ENCODE measurements at places on chromosomes 16 and 17.

DNA sequence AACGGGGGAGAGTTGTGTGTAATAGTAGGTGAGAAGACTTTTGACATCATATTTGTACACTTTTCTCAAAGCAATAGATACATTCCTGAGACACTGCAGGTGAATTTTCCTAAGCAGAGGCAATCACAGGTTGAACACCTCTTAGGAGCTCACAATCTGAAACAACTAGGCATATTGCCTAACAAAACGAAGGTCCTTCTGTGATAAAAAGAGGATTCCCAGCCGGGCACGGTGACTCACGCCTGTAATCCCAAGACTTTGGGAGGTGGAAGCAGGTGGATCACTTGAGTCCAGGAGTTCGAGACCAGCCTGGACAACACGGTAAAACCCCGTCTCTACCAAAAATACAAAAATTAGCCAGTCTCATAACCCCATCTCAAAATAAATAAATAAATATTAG is 17.4 kb downstream of the NXN start:
- DNase-seq = no peak

GRCh38 chr17:18038149-18038850 is 668 bp downstream of the ATPAF2 start:
- DNase-seq = peak; percentile 16

DNA sequence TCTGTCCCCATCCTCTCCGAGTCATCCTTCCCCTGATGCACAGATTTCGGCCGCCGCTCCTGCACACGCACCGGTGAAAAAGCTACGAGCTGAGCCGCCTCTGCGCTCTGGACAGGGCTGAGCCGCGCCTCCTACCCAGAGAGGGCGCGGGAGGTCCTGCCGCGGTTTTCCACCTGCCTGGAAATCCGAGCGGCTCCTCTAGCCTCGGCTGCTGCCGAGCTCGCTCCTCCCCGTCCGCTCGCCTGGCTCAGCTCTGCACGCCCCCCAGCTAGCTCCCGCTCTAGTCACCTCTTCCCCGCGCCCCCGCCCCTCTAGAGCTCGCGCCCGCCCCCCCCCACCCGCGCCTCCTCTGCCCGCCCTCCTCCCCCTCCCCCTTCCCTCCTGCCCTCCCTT is 198 bp upstream of the SHISA9 start:
- no peak for DNase-seq

DNA sequence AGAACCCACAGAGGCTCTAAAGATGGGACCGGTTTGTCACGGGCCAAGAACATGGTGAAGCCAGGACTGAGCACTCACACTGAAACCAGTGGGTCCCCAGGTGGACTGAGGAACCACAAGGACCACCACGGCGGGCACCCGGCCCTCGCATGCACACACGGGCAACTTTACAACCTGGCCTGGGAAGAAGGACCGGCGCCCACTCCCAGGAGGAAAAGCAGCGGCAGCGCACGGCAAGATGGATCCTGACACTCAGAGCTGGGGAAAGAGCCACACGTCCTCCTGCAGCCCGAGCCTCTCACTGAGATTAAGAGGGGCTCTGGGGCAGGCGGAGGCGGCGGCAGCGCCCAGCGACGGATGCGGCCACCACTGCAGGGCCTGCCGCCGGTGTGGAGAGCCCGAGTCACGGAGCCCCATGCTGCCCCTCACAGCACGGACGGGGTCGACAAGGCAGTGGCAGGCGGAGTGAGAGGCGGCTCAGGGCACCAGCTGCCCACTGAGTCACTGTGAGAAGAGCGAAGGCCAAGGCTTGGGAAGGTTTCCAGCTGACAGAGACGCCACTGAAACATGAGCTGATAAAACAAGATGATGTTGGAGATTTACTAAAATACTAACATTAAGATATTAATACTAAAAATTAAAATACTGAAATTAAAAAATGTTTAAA is 118.3 kb downstream of the ANKRD11 start:
- no peak for DNase-seq

DNA sequence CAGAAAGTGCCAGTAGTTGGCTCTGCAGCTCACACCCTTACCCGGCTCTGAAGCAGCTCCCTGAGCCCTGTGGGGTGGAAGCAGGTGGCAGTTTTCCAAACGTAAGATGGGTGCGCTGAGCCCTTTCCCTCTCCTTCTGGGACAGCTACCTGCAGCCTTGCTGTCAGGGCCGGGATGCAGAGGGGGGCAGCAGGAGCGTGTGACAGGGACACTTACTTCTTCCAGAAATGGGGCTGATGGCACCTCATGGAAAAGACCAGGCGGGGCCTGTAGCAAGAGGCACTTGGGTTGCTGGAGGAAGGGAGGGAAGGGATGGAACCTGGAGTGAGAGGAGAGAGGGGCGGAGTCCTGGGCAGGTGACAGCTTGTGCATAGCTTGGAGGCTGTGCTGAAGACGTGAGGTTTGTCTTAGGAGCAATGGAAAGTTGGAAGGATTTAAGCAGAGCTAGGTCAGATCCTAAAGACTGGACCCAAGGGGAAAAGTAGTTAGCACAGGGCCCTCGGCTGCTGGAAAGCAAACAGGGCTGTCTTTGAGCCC is 216.8 kb upstream of the RPL38 start:
- no peak for DNase-seq

DNA sequence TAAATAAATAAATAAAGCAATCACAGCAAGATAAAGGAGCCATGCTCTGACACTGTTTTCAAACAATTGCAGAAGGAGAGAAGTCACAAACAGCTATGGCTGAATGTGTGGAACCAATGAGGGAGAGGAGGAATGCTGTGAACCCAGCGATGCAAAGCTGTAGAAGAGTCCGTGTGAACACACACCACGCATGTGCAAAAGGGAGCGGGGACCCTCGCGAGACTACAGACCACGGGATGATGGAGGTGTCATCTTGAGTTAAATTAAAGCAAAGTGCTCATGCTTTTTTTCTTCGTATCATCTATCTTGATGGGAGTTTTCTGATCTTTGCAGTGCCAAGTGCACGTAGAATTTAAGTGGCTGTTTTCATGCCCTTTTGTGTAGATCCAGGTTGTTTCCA is 123.8 kb upstream of the CDH5 start:
- no peak for DNase-seq

GRCh38 chr16:29742683-29743275 is 3.0 kb downstream of the C16orf54 start:
- DNase-seq = no peak

DNA sequence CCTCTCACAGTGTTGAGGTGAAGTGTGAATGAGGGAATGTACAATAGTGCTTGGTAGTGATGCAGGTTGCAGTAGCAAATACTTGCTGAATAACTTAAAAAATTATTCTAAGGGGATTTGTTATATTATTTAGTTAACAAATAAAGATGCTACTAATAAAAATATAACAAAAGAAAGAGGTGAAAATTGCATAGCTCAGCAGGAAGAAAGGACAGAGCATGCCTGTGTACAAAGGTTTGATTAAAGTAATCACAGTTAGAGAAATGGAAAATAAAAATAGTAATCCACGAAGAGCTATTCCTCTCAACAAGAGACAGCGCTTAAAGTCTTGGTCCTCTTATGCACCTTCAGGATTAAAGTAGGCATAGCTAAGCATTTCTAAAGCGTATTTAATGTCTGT is 11.0 kb downstream of the GOT2 start:
- DNase-seq = no peak

GRCh38 chr16:75289189-75289588 is 37.8 kb upstream of the BCAR1 start:
- no peak for DNase-seq

DNA sequence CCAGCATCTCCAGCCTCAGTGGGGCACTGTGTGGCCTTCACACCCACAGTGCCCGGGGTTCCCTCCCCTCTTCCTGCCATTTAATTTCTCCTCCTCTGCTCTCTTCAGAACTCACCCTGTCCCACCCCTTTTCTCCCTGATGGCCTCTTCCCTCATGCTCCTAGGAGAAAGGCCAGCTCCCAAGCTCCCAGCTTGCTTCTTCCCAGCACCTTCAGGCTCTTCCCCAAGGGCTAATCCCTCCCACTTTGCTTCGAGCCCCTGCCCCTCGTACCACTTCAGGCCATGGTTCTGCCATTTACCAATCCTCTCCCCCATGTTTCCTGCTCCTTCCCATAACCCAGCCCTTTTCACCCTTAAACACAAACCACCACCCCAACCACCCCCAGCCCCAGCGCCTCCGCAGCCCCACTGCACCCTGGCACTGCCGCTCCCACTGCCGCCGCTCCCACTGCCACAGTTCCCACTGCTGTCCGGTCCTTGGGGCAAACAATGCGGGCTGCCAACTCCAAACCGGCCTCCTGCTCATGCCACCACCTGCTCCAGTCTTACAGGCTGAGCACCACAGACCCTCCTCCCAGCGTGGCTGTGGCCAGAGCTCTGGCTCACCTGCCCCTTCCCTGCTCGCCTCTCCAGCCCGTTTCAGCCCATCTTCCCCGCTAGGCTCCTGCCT is 28.6 kb downstream of the ADAM11 start:
- no peak for DNase-seq

DNA sequence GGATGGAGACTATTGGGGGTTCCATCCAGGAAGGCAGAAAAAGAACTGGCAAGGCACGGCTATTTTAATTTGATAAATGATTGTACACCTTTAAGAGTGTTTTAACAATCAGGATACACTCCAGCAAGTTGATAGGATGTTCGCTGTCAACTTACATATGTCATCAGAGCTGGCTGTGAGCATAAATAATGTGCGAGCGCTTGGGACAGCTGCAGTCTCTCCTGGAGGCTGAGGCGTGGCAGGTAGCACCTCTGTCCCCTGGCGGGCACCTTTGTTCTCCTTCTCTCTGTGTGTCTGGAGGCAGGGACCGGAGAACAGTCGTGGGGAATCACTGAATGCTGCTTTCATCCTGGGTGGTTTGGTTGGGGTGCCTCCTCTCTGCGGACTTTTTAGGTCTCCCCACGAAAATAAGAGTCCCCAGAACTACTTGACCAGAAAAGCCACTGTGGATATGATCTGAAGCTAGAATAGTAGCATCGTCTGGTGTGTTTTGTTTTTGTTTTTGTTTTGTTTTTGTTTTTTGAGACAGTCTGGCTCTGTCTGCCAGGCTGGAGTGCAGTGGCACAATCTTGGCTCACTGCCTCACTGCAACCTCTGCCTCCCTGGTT is 9.4 kb downstream of the BAHCC1 start:
- DNase-seq = no peak

GRCh38 chr17:42814633-42815399 is 9.3 kb downstream of the BECN1 start:
- no peak for DNase-seq

DNA sequence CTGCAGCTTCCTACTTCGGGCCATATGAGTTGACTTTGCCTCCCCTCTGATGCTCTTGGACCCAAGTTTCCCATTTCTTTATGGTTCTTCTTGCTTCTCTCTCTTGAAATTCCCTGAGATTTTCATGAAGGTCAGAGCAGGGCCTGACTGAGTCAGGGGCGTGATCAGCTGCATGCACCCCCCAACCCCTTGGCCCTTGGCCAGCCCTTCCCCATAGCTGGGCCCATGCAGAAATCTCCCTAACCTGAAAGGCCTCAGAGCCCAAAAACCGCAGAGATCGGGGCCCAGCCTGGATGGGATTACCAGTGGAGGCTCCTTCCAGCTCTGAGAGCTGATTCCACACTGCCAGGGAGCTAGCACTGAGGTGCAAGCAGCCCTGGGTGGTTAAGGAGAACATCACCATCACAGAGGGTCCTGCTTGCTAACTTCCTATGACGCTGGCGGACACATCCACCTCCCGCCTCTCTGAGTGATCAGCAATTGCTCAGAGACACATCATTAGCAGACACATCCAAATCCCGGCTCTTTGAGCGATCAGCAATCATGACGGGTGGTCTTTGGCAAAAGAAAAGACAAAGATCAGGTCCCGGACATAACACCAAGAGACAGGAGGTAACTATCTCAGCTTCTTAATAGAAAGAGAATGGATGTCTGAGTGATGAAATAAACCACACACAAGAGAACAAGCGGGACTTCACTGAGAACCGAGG is 161.5 kb downstream of the C16orf78 start:
- DNase-seq = no peak

DNA sequence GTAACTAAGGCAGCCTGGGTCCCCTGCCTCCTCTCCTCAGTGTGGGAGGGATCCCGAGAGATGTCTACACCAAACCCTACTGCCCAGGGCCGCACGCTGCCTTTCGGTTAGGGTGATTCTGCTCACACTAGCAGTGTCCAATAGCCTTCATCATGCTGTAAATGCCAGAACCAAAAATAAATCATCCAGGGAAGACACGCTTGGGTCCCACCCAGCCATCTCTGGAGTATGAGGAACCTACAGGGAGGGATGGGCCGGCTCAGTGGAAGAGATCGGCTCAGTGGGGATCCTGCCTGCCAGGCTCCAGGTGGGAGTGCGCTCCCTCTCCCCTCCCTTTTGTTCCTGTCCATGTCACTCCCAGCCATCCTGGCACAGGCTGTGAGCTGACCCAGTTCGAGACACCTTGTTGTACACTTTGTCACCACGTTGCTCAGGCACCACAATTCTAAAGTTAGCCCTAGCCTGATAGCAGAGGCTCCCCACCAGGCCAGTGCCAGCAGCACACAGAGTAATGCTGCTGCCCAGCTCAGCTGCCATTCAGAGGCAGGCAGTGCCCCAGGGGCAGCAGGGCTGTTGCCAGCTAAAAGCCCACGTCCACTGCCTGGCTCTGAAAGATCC is 24.5 kb downstream of the PEMT start:
- no peak for DNase-seq

- no peak for DNase-seq
Observed at GRCh38 chr17:9760266-9760665, 31.1 kb downstream of the DHRS7C start.

GRCh38 chr17:20121359-20122253 is 112.4 kb downstream of the SPECC1 start:
- peak; percentile 58 for DNase-seq

DNA sequence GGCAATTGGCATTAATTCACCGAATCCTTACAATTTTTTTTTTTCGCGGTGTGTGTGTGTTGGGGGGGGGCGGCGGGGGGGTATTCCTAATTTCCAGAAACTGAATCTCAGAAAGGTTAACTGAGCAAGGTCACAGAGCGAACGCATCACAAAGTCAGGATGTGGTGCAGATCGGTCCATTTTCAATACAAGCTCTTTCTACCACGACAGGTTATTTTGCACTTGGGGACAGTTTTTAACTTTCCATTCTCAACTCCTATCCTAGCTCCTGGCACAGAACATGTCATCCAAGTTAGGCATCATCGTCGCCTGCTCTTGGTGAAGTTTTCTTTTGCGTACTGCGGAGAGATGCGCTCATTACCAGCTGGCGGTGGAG is 15.4 kb upstream of the ERN1 start:
- DNase-seq = no peak

- no peak for DNase-seq
Observed at GRCh38 chr17:70407506-70407905, 238.2 kb downstream of the KCNJ2 start.

DNA sequence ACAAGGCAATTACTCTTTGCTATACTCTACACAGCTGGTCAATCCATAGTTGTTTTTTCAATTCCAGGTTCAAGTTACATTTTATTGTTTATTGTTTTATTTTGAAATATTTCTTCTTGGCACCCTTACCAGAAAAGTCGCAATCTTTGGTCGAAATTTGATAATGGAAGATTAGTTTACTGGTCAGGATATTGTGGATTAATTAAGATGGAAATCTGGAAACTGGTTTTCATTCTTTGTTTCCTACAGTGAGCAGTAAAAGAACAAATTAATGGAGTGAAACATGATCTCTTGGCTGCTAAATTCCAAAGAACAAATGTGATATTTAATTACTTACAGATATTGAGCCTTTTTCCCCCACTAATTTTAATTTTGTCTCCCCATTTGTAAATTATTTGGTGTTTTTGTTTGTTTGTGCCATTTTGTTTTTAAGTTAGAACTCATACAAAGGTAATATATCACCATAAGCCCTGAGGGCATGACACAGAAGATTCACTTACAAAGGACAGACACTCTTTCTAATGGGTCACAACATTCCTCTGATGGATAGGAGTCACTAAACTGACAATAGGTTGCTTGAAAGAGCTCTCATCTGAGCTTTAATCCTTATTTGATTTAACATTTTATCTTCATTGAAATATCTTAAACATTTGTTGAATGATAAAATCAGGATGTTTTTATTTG is 700.2 kb downstream of the KCNJ2 start:
- DNase-seq = no peak
